Tibial nerve (tissue), 4 donors: ENCODE measurements at places on chromosomes 2 and 18.

DNA sequence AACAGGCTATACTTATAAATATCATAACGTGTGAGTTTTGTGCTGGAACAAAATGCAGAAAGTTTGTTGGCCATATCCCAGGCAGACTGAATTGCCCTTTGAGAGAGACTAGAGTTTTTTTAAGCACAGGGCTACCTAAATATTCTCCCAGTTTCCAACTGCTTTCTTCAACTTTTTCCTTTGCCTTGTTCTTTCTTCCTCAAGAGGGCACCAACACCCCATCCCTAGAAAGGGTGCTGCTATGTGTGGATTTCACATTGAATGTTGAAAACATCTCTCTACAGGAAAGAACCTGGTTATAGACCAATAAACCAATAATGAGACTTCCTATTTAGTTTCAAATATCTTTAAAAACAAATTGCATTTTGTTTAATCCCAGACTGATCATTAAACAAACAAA, 87.9 kb downstream of the ICOS start:
- H3K27me3 ChIP-seq, result no peaks in the 10 kb centered on the region
- no peak for DNase-seq
- H3K4me1 ChIP-seq, result no peaks in the 10 kb centered on the region
- no peak overlapping the region for H3K4me3 ChIP-seq
- H3K36me3 ChIP-seq, result no peaks in the 10 kb centered on the region

- no peaks in the 10 kb centered on the region for H3K4me1 ChIP-seq
- no peaks in the 10 kb centered on the region for H3K36me3 ChIP-seq
- H3K4me3 ChIP-seq, result no peak overlapping the region
- no peaks in the 10 kb centered on the region for H3K27me3 ChIP-seq
- no peak overlapping the region for H3K27ac ChIP-seq
- no peak for DNase-seq
Measured at GRCh38 chr2:230697676-230698075, 15.0 kb upstream of the CAB39 start.

GRCh38 chr18:74081966-74082741, 65.5 kb downstream of the FBXO15 start:
- no peak for DNase-seq
- no peaks in the 10 kb centered on the region for H3K27me3 ChIP-seq
- no peaks in the 10 kb centered on the region for H3K36me3 ChIP-seq
- H3K27ac ChIP-seq, result no peak overlapping the region

DNA sequence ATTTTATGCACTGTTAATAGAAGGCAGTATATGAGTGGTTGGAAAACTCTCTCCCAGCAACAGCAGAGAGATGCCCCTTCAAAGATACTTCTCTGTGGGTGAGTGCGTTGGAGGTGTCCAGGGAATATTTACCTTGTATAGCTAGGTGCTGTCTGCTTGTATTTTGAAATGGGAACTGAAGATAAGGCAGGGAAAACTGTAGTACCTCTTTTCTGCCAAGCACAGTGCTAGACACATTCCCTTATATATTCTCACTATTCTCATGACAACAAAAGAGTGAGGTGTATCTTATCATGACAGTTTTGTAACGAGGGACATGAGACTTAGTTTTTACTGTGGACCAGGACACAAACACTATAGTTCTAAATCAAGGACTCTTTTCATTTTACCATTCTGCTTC, 2.1 kb downstream of the TTC39C start:
- DNase-seq, result no peak
- H3K4me3 ChIP-seq, result no peak overlapping the region
- peaks cover 33% of the 10 kb centered on the region for H3K4me1 ChIP-seq
- H3K27ac ChIP-seq, result no peak overlapping the region
- no peaks in the 10 kb centered on the region for H3K27me3 ChIP-seq
- no peaks in the 10 kb centered on the region for H3K36me3 ChIP-seq

GRCh38 chr18:22563164-22563583, 145.5 kb upstream of the CTAGE1 start:
- no peak overlapping the region for H3K27ac ChIP-seq
- no peaks in the 10 kb centered on the region for H3K4me1 ChIP-seq
- no peaks in the 10 kb centered on the region for H3K36me3 ChIP-seq
- DNase-seq, result no peak
- H3K27me3 ChIP-seq, result peaks cover 3% of the 10 kb centered on the region

DNA sequence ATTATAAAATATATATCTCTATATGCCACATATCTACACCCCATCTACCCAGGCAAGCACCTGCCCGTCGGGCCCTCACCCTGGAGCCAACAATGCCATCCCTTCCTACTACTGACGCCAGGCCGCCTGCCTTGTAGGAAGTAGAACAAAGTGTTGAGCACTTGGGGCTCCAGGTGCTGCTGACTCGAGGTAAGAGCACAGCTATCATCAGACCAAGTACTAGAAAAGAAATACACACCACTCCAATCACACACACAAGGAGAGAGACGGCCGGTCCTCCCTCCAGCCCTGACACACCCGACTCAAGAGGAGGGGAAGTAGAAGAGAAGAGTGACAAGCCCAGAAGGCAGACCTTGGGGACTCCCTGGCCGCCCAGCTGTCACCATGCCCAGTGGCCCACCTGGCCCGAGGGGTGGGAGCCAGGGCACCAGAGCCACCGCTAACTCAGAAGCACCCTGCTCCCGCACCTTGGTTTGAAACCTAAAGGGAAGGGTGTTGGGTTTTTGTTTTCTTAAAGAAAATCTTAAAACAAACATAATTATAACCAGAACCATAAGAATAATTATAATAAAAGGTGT, 64.0 kb upstream of the POMC start:
- H3K4me3 ChIP-seq, result no peak overlapping the region
- peaks cover 8% of the 10 kb centered on the region for H3K36me3 ChIP-seq
- no peaks in the 10 kb centered on the region for H3K27me3 ChIP-seq
- no peak for DNase-seq

DNA sequence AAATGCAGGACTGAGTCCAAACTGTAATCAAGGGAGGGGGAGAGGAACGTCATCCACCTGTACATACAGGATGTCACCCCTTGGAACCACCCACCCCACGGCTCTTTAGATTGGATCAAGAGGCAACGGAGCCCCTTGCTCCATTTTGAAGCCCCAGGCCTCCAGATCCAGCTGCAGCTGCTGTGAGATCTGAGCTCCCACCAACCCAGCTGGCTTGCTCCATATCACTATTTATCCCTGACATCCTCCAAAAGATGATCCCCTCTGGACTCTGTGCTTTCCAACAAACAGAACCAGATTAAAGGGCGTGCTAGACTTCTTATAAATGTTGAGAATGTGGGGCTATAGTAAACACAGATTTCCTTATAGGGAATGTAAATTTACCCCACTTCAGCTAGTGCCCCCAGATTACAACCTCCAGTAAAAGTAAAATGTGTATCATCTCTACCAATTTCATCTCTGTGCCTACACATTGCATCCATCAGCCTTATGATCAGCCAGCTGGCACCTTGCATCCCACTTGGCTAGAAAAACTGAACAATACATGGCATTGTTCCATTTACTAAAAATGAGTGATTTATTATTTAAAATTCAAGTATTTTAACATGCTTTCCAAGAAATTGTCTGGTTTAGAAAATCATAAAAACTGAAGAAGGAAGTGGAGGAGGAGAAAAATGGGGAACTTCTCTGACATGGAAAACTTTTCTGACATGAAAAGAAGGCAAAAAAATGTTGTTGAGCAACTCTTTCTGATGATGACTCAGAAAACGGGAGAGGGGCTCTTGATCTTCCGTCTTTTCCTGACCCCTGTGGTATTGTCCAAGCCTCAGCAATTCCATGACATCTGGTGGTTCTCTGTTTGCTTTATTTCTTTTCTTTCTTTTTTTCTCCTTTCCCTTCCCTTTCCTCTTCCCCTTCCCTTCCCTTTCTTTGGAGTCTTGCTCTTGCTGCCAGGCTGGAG, 262.6 kb upstream of the THUMPD2 start:
- H3K27ac ChIP-seq, result no peak overlapping the region
- no peaks in the 10 kb centered on the region for H3K4me1 ChIP-seq
- H3K36me3 ChIP-seq, result no peaks in the 10 kb centered on the region
- no peaks in the 10 kb centered on the region for H3K27me3 ChIP-seq

DNA sequence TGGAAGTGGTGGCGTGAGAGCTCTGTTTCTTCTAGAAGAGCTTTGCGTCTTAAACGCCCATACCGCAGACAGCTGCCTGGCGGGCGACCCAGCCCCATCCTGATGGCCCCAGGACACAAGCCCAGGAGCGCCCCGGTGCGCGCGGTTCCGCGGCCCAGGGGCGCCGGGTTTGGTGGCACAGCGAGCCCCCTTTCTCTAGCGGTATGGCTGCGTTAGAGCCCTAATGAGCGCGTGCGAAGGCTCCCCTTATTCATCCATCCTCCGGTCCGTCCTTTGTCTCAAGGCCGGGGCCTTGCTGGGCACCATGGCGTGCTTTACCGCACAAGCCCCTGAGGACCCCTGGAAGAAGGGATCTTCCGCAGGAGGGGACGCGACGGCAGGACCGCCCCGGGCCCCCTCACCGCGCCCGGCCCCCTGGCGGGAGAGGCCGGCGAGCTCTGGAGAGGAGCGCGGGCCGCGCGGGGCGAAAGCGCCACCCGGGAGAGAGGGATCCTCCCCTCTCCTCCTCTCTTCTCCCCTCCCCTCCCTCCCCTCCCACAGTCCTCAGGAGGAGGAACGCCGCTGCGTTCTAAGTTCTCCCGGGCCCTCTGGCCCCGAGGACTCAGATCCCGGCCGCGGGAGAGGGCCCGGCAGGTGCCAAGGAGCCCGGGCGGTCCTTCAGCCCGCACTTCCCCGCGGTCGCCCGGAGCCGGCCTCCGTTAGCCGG, 626 bp upstream of the SLC1A4 start:
- no peaks in the 10 kb centered on the region for H3K36me3 ChIP-seq
- H3K4me3 ChIP-seq, result peak overlapping the region; percentile 56
- H3K27me3 ChIP-seq, result no peaks in the 10 kb centered on the region
- H3K27ac ChIP-seq, result peak overlapping the region; percentile 98

GRCh38 chr2:85994897-85995647, 106.3 kb upstream of the ST3GAL5 start:
- H3K27me3 ChIP-seq, result no peaks in the 10 kb centered on the region
- H3K4me3 ChIP-seq, result no peak overlapping the region
- H3K4me1 ChIP-seq, result peaks cover 69% of the 10 kb centered on the region
- H3K27ac ChIP-seq, result peak overlapping the region; percentile 91
- no peaks in the 10 kb centered on the region for H3K36me3 ChIP-seq

GRCh38 chr2:145161656-145162055, 641.7 kb upstream of the ZEB2 start:
- DNase-seq, result no peak
- no peak overlapping the region for H3K4me3 ChIP-seq
- no peaks in the 10 kb centered on the region for H3K27me3 ChIP-seq
- no peaks in the 10 kb centered on the region for H3K36me3 ChIP-seq

DNA sequence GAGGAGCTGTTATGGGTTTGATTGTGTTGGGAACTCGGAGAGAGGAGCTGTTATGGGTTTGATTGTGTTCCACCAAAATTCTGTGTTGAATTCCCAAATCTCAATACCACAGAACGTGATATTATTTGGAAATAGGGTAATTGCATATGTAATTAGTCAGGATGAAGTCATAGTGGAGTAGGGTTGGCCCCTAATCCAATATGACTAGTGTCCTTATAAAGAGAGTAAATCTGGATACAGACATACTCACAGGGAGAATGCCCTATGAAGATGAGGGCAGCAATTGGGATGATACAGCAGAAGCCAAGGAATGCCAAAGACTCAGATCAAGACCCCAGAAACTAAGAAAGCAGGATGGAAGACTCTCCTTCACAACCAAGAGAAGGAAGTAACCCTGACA, 1023.2 kb upstream of the ZEB2 start:
- no peaks in the 10 kb centered on the region for H3K36me3 ChIP-seq
- no peak overlapping the region for H3K4me3 ChIP-seq
- no peaks in the 10 kb centered on the region for H3K4me1 ChIP-seq
- DNase-seq, result no peak
- H3K27ac ChIP-seq, result no peak overlapping the region

DNA sequence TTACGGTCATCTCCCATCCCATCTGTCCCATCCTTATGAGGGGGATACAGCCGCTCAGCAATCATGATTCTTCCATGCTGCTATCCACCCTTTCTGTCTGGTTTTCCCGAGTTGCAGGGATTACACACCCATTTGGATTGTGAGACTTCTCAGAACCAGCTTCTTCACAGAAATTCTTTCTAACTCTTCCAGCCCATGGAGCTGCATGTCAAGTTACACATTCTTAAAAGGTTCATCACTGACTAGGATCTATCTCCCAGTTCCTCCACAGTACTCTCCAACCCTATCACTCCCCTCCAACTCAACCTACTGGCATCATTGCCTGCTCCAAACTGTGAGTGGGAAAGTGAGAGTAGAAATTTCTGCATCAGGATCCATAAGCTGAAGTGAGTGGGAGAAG, 558.2 kb upstream of the TNP1 start:
- H3K4me1 ChIP-seq, result no peaks in the 10 kb centered on the region
- DNase-seq, result no peak
- no peak overlapping the region for H3K27ac ChIP-seq
- no peaks in the 10 kb centered on the region for H3K36me3 ChIP-seq

GRCh38 chr2:30716123-30716900, 90.9 kb downstream of the CAPN13 start:
- DNase-seq, result no peak
- H3K4me3 ChIP-seq, result no peak overlapping the region
- no peak overlapping the region for H3K27ac ChIP-seq
- H3K4me1 ChIP-seq, result no peaks in the 10 kb centered on the region

- H3K27ac ChIP-seq, result no peak overlapping the region
- no peak overlapping the region for H3K4me3 ChIP-seq
- no peak for DNase-seq
- no peaks in the 10 kb centered on the region for H3K36me3 ChIP-seq
Measured at GRCh38 chr2:170895023-170895757, 33.9 kb upstream of the GORASP2 start.
